ENCODE measurements at places on chromosomes 1 and 21.

DNA sequence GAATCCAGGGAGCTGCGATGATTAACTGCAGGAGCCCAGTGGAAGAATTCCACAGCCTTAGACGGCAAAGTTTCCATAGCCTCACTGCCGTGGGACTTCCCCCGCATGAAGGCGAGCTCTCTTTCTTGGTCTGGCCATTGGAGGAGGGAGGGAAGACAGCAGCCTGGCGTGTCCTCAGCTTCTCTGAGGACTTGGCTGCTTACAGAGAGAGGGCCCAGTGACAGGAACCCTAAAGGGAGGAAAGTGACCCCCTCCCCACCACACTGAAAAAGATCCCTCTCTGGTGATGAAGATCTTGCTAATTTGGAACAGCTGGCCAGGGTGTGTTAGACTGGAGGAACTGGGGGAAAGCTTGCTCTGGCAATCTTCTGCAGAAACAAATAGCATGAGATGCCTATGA lies 41.0 kb downstream of the ATP2B4 start:
- no peak for DNase-seq

DNA sequence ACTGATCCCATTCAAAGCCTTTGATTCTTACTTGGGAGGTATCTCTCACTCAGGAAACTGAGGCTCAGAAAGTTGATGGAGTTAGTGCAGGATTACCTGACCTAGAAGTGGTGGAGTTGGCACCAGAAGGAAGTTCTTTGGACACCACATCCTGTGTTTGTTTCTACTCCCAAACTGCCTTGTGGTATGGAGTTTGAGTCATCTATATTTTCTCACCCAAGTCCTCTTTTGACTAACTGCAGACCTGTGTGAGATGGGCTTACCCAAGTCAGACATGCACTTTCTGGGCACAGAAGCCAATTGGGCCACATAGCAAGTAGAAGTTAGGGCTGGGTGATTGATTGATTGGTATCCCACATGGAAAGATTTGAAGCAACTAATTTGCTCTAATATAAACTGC lies 36.1 kb downstream of the FGGY start:
- DNase-seq: no peak

DNA sequence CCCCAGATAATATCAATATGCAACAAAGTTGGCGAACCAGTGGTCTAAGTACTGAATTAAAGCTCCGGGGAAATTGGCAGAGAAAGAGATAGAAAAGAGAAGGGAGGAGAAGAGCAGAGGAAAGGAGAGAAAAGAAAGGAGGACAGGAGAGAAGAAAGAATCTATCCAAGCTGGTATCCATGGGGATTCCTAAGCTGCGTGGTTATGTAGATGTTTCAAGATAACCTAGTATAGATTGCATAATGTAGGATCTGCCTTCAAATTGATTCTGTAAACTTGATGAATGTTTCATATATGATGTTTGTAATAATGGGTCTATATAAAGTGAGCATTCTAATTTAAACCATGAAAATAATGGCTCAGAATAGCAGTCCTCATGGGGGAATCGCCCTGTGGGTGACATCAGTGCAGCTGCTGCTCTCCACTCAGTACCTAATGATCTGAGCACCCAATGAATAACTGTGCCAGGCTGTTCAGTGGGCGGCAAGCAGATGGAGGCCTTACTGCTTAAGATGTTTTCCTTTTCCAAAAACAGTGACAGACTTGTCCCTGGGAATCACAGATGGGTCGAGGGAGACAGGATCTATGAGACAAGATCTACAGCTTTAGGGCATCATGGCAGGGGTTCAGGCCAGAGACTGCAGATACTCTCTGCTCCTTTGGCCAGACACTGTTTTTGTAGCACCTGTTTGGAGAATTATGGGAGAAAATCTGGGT lies 78.0 kb downstream of the LAMC2 start:
- DNase-seq: no peak

- no peak for DNase-seq
These were observed 51.8 kb upstream of the NRDC start for GRCh38 chr1:51930329-51930728.

DNA sequence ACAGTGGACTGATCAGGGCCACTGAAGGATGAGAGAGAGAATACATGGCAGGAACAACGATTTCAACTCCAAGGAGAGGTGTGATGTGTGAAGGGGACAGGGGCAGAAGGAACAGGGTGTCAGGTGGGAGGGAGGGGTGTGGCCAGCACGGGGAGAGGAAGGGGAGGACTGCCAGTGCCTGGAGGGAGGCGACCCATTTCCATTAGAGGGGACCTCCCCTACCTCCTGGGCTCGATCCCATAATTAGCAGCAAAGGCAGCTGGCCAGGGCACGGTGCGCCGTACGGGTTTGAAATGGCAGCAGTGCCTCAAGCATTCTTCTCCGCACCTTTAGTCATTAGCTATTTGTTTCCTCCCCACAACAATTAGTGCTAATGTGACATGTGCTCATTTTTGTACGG lies 22.7 kb downstream of the CRYAA start:
- no peak for DNase-seq

GRCh38 chr1:37476460-37477197 lies 2.2 kb downstream of the ZC3H12A start:
- DNase-seq: no peak

Measured in hematopoietic multipotent progenitor cell treated with erythropoietin and hydrocortisone succinate and interleukin-3 and kit ligand, for 8 days (in vitro differentiated cells).